ENCODE measurements at places on chromosomes 12 and 14.

DNA sequence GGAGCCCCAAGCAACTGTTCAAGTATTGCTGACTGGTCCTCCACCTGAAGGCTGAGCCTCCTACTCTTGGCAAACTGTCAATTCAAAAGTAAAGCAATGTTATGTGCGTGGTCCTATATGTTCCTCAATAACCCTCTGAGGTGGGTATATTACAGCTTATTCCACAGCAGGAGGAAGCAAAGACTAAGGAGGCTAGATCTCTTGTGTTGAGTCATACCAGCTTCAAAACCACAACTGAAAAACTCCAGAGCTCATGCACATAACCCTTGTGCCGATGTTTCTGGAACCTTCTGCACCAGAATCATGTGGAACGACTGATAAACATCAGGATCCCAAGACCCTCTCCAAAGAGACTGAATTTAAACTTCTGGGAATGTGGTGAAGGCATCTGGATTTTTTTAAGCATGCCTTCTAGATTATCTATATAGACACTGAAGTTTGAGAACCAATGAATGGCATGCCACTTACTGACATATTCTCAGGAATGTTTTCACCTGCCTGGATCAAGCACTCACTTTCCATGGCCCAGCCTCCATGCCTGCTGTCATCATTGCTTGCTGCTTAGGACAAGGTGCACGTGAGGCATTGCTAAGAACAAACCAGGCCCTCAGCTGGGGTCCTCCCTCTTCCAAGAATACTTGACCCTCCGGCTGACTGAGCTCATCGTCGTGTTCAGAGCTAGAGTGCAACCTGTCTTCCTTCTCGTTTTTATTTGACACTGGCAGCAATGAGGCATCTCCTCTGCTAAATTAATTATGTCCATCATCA is 194.7 kb downstream of the BCL11B start:
- DNase-seq = no peak

- DNase-seq = no peak
Observed at GRCh38 chr14:63562405-63562804, 19.2 kb upstream of the PPP2R5E start.

- no peak for DNase-seq
Observed at GRCh38 chr12:31471051-31471450, 119.9 kb downstream of the DENND5B start.

DNA sequence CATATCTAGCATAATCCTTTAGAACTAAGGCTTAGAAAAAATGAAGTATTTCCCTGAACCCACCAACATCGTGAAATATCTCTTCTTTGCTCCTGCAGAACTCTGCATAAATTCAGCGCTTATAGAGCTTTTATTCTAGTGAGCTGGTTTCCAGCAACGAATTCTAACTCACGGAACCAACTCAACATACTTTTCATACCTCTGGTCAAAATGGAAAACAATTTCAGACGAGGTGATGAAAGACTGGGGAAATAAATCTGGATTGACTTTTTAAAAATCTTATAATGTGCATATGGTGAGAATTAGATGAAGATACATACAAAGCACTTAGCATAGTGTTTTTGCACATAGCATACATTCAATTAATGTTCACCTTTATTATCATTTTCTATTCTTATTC is 62.6 kb upstream of the BBS10 start:
- no peak for DNase-seq

DNA sequence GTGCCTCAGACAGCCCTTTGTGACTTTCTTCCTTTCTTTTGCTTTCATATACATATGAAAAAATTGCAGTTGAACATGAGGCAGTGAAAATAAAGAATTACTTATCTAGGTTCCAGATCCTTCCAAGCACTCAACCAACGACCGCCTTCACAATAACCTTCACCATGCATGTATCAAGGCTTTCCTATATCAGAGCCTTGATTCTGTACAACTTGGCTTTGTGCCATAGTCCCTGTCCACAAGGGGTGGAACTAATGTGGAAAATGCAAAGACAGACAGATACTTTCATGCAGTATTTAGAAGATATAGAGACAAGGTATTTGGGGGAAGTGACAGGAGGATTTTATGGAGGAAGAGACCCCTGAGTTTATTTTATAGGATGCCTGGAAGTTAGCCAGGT is 48.6 kb upstream of the PLEKHA5 start:
- no peak for DNase-seq

GRCh38 chr12:75694534-75695268 is 183.3 kb upstream of the KRR1 start:
- DNase-seq = no peak

DNA sequence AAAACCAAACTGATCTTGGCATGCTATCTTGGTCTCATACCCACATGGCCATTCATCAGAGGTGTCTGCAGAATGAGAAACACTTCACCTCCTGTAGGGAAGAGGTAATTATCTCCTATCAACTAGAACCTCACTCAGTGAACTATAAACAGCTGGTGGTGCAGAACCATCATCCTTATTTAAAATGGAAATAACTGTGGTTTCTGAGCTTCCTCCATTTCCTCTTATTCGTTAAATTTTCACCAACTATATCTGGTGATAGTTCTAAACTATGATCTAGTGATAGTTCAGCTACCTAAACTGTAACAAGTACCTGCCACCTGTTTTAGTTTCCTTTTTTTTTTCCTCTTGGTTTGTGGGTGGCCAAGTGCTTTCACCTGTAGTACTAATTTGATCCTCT is 218.5 kb downstream of the FUT8 start:
- DNase-seq = no peak

DNA sequence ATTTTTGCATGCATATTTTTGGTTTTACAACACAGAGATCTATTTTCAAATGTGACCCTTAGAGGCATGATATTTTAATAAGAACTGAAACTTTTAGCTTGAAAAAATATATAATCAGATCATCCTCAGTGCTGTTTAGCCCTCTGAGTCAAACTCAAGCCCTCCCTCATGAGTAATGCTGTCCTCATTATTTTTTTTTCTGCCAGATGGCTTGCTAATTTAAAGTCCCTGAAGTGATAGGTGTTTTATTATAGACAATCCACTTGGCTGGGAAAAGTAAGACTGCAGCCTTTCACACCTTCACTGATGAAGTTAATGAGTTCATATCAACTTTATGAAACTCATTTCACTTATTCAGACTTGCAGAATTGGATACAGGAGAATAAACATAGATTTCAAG is 227.7 kb downstream of the SLC16A7 start:
- no peak for DNase-seq

- no peak for DNase-seq
Observed at GRCh38 chr14:102215576-102216250, 76.0 kb downstream of the WDR20 start.

- peak; percentile 59 for DNase-seq
Observed at GRCh38 chr12:47870175-47870781, 34.5 kb downstream of the VDR start.

DNA sequence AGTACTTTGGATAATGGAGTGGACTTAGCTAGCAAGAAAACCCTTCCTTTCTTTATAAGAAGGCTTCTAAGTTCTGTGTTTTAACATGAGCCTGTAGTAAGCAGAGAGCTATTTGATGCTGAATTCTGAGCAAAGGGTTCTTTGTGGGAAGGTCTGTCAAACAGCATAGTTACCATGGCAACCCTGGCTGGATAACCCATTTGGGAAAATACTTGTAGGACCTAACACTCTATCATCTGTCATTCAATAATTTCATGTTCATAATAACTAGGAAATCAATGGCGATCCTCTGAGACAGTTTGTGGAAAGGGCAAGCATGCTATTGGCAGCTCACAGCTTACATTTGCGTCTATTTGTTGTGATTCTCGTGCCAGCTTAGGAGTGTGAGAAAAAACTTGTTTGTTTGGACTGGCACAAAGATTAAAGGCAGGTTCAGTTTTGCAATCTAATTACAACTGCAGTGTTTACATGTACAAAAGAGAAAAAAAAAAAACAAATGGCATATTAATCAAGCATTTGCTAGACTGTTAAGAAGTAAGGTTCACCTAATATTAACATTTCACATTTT is 219.2 kb downstream of the PDZRN4 start:
- DNase-seq = no peak

- no peak for DNase-seq
Observed at GRCh38 chr12:11855983-11856374, 206.5 kb downstream of the ETV6 start.

DNA sequence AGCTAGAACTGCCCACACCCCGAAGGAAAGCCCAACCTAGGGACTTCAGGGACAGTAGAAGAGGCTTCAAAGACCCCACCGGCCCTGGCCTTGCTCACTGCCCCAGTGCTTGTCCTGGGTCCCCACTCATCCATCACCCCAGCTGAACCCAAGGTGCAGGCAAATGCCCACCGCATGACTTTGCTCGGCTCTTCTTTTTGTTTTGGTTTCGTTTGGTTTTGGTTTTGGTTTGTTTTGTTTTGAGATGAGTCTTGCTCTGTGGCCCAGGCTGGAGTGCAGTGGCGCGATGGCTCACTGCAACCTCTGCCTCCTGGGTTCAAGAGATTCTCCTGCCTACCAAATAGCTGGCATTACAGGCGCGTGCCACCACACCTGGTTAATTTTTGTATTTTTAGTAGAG is 9.0 kb downstream of the CCDC85C start:
- no peak for DNase-seq

GRCh38 chr14:103427485-103428443 is 42.5 kb downstream of the MARK3 start:
- DNase-seq = peak; percentile 48

DNA sequence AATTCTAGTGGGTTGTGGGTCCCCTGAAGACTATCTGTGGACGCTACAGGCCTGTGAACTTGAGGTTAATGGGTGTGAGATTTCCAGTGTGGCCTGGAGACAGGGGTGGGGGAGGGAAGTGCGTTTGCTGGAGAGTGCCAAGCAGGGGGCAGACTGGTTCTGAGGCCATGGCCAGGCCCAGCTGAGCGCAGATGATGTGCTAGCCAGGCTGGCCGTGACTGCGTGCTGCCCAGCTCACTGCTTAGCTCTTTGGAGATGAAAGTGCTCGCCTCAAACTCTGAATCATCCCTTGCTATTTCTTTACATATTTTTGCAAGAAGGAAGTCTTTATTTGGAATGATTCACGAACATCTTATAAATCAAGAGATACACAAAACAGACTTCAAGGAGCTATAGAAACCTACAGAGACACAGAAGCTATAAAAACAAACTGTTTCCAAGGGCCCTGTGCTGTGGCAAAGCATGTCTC is 75.2 kb upstream of the PLEKHG3 start:
- DNase-seq = no peak

GRCh38 chr14:64186231-64187129 is 107.7 kb downstream of the ESR2 start:
- no peak for DNase-seq

GRCh38 chr14:76820700-76821099 is 5.5 kb upstream of the LRRC74A start:
- DNase-seq = no peak

- DNase-seq = no peak
Observed at GRCh38 chr12:65189028-65189718, 19.8 kb downstream of the LEMD3 start.

- peak; percentile 20 for DNase-seq
Observed at GRCh38 chr14:68111853-68112270, 292.3 kb downstream of the RAD51B start.

DNA sequence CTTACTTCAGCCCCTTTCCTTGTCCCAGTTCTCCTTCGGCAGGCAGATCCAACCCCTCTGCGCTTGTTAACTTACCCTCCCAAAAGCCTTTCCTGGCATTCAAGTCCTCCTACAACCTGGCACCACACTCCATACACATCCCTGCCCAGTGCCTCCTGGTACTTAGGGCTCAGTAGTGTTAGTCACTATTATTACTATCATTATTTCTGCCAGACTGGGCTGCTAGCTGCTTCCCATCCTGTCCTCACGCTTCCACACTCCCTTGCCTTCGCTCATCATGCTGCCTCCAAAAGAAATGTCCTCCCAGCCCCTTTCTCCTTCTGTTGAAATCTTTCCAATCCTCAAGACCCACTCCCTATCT is 1.6 kb upstream of the HDAC7 start:
- no peak for DNase-seq

- no peak for DNase-seq
Observed at GRCh38 chr12:1882405-1882804, 36.0 kb downstream of the CACNA2D4 start.

GRCh38 chr12:112167031-112167461 is 41.7 kb downstream of the TRAFD1 start:
- DNase-seq = no peak

DNA sequence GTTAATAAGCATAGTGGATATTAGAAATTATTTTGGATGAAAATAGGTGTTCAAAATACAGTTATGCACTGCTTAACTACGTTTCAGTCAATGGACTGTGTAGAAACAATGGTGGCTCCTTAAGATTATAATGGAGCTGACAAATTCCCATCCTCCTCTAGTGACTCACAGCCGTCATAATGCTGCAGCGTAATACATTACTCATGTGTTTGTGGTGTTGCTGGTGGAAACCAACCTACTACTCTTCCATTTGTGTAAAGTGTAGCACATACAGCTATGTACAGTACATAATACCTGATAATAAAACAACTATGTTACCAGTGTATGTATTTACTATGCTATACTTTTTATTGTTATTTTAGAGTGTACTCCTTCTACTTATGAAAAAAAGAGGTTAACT is 111.2 kb upstream of the TMCC3 start:
- DNase-seq = no peak

- DNase-seq = no peak
Observed at GRCh38 chr12:115103884-115104883, 420.2 kb upstream of the TBX3 start.

DNA sequence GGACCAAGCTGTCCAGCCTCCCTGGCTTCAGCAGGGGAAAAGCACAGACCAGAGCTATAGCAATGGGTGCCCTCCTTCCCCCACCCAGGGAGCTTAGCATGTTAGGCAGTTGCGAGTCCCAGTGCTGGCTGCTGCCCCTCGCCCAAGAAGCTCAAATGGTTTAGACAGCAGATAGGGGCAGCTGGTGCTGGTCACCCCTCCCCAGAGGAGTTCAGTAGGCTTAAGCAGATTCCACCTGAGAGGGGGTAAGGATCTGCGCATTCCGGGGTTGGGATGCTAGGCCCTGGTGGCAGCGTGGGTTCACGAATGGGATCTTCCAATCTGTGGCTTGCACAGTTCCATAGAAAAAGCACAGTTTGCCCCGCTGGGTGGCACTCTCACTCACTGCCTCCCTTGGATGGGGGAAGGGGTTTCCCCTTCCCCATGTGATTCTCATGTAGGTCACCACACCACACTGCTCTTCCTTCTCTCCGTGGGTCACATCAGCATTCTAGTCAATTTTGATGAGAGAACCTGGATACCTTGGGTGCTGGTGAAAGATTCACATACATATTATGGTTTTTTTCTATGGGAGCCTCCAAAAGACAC is 665.6 kb downstream of the C12orf50 start:
- no peak for DNase-seq

DNA sequence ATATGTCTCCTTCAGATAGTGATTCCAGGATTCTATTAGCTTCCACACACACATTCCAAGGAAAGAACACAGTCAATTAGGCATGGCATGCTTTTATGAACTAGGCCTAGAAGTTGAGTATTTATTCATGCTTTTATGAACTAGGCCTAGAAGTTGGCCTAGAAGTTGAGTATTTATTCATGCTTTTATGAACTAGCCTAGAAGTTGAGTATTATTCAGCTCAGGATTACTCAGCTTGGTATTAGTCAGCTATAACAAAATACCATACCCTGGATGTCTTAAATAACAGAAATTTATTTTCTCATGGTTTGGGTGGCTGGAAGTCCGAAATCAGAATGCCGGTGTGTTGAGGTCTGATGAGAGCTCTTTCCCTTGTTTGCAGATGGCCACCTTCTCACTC is 442.7 kb upstream of the FLRT2 start:
- no peak for DNase-seq

Measured in right hindlimb (tissue), 1 donor.